Fibroblast of skin of back (primary cell): ENCODE measurements at places on chromosomes 6 and 20.
A peak's percentile ranks its signal among the peaks of the same experiment; 100 is the strongest.

- DNase-seq, result no peak
Measured at GRCh38 chr20:3740615-3741301, 8.3 kb downstream of the HSPA12B start.

DNA sequence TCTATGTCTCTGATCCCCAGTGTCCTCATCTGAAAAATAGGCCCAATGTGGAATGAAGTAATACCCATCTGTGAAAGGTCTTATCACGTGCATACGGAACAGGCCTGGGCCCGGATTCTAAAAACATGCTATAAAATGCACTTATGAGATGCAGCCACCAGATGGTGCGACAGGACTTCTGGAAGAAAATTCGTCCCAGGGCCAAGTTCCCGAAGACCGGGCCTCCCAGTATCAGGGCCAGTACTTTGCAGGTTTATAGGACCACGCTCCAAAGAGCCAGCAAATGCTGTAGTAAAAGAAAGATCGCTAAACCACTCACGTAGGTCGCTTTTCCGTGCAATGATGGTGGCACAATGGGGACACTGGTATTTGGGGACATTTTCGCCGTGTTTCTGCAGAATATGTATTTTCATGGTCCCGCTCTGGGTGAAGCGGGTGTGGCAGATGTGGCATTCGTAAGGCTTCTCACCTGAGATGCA, 10.6 kb downstream of the CTCFL start:
- peak; percentile 51 for DNase-seq

DNA sequence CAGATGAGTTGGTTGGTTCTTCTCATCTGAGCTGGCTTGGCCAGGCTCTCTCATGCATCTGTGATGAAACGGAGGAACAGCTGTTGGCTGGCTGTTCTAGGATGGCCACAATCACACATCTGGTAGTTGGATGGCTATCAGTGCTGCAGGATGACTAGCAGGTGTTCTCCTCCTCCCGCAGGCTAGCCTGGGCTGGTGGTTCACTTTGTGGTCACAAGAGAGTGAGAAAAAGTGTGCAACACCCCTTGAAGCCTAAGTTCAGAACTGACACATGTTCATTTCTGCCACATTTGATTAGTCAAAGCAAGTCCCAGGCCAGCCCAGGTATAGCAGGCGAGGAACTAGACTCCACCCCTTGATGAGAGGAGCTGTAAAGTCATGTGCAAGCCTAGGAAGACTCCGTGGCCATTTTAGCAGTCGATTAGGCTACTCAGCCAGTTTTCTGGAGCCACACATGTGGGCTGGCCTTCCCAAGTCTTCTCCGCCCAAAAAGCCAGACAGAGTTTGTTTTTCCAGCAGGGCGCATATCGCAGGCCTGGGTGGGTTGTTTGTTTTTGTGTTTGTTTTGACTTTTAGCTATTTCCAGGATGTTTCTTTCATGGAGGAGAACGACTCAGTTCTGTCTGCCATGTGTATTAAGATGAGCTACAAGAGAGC, 120.8 kb downstream of the ISM1 start:
- DNase-seq, result no peak

- DNase-seq, result peak; percentile 12
Measured at GRCh38 chr6:96620851-96621250, 57.9 kb downstream of the FHL5 start.

GRCh38 chr6:43070028-43070632, 6.0 kb upstream of the PTK7 start:
- DNase-seq, result peak; percentile 71

- no peak for DNase-seq
Measured at GRCh38 chr20:58438970-58439808, 50.2 kb downstream of the VAPB start.
